ENCODE measurements at places on chromosomes 11 and 22.

GRCh38 chr11:20080032-20080685, 80.1 kb downstream of the DBX1 start:
- DNase-seq, result no peak

DNA sequence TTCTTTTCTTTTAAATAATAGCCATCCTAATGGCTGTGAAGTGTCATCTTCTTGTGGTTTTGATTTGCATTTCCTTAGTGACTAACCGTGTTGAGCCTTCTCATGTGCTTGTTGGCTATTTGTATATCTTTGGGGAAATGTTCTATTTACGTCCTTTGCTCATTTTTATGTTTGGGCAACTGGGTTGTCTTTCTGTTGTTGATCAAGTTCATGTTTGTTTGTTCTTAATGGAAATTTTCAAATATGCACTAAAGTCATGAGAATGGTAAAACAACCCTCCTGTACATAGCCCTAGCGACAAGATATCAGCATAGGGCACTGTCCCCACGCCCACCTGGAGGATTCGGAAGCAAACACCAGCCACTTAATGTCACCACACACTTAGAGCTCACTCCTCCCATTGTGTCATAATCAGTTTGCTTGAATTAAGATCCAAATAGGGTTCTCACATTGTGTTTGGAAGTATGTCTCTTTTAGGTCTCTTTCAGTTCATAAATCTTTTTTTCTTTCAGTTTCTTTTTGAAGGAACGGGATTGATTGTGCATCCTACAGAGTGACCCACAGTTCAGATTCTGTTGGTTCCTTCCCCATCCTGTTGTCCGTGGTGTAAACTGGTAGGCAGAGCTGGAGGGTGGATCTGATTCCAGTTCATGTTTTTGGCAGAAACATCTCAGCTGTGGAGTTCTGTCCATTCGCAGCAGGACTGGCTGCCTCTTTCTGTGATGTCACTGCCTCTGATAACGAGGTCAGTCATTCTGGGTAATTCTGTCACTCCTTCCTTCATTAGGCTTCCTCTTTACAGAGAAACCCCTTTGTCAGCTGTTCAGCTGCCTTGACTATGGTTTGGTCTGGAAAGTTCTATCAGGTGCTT, 26.4 kb upstream of the ADORA2A start:
- DNase-seq, result no peak

GRCh38 chr11:114166897-114167323, 107.4 kb downstream of the ZBTB16 start:
- DNase-seq, result no peak

DNA sequence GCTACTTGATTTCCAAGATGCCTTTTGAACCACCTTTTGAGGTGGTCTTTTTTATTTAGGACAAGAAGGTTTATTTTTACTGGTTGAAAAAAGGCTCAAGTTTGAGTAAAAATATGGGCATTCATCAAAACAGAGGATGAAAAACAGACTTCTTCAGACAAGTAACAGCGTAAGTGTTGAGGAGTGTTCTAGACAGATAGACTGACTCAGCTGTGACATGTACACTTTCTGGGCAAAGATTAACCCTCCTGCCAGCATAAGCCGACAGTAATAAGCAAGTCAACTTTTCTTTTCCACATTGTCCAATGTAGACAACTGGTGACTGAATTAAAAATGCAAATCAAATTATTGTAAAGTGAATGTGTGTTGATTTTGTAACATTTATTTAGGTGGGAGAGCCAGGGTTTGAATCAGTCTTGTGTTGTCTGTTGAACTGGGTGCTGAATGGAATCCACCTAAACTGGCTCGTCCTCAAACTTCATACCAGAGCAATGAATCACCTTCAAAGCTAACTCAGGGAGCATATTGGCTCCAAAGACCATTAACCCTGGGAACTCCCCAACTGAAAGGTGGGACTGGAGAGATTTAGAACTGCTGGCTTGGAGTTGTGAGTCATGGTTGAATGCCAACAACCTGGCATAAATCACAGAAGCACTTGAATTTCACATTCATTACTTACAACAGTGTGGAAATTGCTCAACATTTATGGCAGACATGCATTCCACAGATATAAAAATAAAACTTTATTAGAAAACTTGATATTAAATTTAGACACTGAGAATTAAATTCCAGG, 377.0 kb downstream of the ETS1 start:
- no peak for DNase-seq

- DNase-seq, result no peak
Observed at GRCh38 chr22:46010951-46011626, 34.1 kb upstream of the WNT7B start.

GRCh38 chr11:114317787-114318137, 21.6 kb downstream of the NNMT start:
- DNase-seq, result no peak

DNA sequence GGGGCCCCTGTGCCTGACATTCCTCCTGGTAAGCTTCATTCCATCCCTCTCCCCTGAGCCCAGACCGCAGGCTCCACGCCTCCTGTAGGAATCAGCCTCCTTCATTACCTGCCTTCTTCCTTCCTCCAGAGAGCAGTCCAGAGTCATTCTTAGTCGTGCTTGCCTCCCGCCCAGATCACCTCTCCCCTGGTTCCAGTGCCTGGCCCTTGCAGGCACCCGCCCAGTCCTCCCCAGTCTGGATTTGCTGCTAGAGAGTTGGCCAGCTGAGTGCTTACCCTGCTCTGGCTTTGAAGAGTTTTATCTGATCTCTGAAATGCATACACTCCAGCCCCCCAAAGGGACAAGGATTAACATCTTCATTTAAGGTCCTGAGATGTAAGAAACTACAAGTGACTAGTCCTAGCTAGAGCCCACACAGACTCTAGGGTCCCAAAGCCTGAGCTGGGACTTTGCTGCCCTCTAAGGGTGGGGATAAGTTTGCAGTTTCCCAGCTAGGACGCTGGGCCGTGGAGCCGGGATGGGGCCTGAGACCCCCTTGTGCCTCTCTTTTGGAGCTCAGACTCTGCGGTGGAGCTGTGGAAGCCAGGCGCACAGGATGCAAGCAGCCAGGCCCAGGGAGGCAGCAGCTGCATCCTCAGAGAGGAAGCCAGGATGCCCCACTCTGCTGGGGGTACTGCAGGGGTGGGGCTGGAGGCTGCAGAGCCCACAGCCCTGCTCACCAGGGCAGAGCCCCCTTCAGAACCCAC, 1.6 kb downstream of the NR1H3 start:
- DNase-seq, result no peak
